ENCODE measurements at places on chromosomes 5 and 9.
A peak's percentile ranks its signal among the peaks of the same experiment; 100 is the strongest.

DNA sequence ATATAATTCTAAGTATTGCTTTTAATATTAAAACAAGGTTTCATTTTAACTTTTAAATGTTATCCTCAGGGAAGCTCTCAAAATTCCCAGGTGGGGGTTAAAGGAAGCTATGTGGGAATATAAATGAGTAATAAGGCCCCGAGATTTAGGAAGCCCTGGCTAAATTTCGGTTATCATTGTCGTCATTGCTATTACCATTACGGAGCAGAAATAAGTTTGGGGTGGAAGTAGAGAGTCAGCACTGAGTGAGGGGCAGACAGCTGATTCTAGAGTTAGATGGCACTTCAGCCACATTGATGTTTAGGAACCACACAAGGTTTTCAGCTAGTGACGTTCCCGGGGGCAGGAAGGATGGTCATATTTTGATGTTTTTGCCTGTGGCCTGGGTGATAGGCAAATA is 74.9 kb downstream of the NREP start:
- no peak for DNase-seq

GRCh38 chr9:23938908-23939307 is 112.9 kb upstream of the ELAVL2 start:
- no peak for DNase-seq

DNA sequence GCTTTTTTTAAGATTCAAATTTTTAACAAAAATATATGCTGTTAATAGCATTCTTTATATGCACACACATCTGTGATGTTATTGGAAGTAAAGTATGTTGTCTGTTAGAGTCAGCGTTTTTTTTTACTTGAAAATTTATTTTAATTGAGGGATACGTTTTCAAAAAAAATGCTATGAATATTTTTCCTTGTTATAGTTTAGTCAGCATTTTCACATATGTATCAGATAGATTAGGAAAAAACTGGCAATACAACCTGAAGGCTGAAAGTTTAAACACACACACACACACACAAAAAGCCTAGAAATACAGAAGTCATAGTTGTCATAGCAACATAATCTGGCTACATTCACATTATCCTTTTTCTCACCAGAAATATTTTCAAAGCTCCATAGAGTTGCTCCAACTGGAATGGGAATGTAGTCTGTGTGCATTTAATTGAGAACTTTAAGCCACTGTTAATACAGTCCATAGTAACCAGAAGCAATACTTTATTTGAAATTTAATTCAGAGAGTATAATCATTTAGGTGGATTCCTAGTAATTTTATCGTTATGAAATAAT is 116.6 kb downstream of the CDH12 start:
- no peak for DNase-seq

- no peak for DNase-seq
Measured at GRCh38 chr5:158407824-158408195, 548.9 kb upstream of the CLINT1 start.

- no peak for DNase-seq
Measured at GRCh38 chr5:84383296-84383815, 1.3 kb downstream of the EDIL3 start.

GRCh38 chr9:107348836-107349235 is 65.8 kb downstream of the RAD23B start:
- DNase-seq, result no peak

- DNase-seq, result peak; percentile 30
Measured at GRCh38 chr9:21455320-21455719, 15.1 kb downstream of the IFNA1 start.

DNA sequence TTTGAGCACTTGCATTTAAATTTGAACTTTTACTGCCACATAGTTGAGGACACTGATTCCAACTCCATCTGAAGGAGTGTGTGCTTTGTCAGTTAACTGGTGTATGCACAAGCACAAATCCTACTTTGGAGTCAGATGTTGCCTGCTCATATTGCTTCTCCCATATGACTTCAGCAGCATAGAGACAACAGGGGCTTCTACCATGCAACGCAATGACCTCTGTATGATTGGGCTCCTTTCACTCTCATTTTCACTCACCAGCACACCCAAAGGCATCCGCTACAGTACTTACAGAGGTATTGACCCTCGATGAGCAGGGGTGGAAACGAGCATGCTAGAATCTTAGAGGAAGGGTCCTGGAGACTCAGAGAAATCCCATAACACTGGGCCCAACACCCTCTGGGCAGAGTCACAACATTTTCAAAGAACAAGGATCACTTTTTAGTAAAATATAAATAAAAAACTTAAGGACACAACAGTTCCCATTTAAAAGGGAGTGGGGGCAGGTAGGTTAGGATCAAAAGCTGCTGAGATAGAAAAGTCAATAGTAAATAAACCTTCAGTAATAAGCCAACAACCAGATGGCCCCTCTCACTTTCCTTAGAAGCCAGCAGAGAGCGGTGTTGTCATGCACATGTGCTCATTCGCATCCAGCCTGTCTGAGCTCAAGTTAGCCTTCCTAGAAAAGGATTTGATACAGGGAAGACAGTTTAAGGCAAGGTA is 203.8 kb downstream of the SNCAIP start:
- DNase-seq, result no peak

- DNase-seq, result no peak
Measured at GRCh38 chr5:77871946-77872345, 95.8 kb upstream of the TBCA start.

- DNase-seq, result peak; percentile 42
Measured at GRCh38 chr9:88835038-88835466, 156.2 kb upstream of the S1PR3 start.

DNA sequence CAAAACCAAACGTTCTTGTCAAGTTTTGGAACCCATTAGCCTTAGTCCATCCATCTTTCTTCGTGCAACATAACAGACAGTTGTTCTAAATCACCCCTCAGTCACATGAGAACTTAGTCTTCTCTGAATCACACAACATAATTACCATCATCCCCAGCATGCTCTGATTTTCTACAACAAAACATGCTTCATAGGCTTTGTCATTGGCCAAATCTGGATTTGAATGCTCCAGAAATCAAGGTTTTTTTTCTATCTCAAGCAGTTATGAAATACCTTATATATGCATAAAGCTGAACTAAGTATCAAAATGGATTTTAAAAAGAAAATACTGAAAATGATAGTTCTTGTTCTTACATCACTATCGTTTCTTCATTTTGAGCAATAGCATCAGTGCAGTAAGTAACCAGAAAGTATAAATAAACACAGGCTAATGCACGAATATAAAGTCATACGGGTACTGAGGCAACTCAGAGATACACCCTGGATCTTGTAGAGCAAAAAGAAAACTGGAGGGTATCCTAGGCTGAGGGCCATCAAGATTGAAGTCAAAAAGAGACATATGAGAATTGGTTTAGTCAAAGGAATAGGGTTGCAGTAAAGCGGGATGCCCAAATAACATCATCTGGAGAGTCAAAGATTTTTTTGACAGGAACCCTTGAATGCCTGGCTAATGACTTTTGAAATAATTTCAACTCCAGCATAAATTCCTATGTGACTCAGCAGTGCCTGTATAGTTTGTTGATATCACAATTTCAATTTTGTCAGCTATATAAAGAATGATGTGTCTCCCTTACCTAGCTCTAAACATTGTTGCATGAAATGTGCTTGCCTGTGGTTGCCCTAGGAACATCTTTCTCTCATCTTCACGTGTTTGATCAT is 164.7 kb downstream of the ADAMTSL1 start:
- no peak for DNase-seq

- no peak for DNase-seq
Measured at GRCh38 chr9:133239533-133240090, 30.6 kb upstream of the OBP2B start.

GRCh38 chr5:136482206-136482605 is 116.9 kb upstream of the TRPC7 start:
- no peak for DNase-seq

DNA sequence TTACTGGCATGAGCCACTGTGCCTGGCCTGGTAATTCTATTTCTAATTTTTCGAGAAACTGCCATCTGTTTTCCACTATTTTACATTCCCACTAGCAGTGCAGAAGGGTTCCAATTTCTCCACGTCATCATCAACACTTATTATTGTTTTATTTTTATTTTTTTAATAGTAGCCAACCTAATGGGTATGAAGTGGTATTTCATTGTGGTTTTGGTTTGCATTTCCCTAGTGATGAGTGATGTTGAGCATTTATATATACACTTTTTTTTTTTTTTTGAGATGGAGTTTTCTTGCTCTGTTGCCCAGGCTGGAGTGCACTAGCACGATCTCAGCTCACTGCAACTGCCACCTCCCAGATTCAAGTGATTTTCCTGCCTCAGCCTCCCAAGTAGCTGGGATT is 28.3 kb downstream of the WWC1 start:
- DNase-seq, result no peak

GRCh38 chr9:120473608-120474007 is 106.4 kb downstream of the CDK5RAP2 start:
- DNase-seq, result no peak

DNA sequence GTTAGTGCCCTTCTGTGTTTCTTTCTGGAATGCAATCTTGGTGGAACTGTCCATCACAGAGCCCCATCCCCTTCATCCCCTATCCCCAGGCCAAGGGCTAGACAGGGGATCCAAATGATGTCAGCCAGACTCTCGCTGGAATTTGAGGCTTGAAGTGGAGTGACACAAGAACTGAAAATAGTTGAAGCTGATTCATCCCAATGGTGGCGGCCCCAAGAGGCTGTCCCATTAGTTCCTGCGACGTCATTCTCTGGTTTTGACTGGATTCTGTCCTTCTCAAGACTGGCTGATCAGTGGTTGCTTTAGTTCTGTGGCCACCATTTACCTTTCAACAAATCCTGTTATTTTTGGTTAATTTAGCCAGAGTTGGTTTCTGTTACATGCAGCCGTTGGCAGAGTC is 59.9 kb downstream of the SUB1 start:
- DNase-seq, result no peak

DNA sequence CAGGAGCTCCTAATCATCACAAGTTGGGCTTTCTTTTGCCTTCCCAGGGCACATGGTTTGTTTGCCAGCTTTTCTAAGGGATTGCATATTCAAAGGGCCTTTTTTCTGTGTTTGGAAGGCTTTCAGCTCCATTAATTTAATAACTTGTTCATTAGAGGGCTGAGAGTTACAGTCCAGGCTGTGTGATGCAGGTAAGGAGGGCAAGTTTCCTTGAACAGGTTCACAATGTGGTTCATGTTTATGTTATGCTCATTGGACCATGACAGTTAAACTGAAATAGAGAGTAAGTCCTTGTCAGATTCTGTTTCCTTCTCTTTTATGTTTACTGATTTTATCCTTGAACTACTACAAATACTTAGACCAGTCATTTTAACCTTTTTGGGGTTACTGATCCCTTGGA is 174.4 kb downstream of the MARCHF11 start:
- DNase-seq, result no peak

DNA sequence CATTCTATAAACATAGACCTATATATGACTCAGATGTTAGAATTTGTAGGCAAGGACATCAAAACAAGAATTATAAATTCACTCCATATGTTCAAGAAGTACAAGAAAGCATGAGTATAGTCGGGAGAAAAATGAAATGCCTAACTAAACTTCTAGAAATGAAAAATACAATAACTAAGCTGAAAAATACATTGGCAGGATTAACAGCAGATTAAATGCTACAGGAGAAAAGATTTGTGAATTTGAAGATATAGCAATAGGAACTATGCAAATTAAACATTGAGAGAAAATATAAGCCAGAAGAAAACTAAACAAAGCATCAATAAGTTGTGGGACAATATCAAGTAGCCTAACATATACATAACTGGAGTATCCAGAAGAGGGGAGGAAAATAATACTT is 55.3 kb upstream of the PRSS3 start:
- DNase-seq, result no peak

DNA sequence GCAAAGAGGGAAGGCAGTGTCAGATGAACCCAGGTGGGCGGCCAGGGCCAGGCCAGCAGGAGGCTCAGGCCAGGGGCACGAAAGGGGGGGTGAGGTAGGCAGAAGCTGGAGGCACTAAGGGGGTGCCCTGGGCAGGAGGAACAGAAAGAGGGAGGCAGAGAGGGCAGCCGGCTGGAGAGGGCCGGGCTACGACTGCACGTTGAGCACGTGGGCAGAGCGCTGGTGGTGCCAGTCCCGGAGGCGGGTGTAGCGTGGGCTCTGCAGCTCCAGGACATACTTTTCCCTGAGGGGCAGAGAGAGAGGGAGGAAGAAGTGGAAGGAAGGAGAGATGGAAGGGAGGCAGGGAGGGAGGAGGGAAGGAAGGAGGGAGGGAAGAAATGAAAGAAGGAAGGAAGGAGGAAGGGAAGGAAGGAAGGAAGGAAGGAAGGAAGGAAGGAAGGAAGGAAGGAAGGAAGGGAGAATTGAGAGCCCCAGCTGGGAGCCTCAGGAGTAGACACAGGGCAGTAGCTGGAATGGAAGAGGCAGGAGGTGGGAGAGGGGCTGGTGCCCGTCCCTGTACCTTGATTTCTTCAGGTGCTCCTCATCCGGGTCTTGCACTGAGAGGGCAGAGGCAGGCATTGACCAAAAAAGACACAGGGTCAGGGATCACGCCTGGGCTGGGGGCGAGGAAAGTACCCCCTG is 7.0 kb downstream of the PDLIM7 start:
- DNase-seq, result no peak

GRCh38 chr9:15769547-15769946 is 216.7 kb downstream of the CCDC171 start:
- DNase-seq, result no peak
